ENCODE measurements at places on chromosomes 2 and 18.

DNA sequence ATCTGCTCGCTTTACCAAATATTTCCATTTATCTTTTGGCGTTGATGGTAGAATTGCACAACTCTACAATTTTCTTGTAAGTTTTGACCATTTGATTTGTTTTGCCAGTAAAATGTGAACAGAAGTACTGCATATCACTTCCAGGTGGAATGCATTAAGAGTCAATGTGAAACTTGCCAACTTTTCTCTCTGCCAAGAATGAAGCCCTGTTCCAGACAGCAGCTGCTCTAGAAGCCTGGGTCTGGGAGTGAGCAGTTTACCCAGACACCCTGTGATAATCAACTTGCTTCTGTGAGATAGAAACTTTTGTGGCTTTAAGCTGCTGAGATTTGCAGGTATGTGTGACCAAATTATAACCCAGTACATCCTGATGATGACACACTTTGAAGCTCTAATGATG, 115.9 kb upstream of the SYT4 start:
- DNase-seq, result no peak

DNA sequence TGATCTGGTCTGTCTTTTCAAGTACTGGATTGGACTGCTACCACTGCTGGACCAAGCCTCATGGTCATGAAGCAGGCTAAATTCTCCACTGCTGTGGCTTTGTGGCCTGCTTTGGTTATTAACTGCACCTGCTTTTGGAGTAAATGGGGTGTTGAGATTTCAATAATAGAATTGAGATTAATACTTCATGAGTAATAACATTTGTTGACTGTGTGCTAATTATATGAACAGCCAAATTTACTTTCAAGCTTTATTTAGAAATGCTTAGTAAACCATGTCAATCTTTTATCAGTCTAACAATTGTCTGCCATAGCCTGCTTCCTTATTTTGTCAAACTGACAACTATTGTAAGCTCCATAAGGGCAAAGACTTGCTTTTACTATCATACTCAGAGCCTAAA, 27.4 kb upstream of the MTIF2 start:
- DNase-seq, result no peak

DNA sequence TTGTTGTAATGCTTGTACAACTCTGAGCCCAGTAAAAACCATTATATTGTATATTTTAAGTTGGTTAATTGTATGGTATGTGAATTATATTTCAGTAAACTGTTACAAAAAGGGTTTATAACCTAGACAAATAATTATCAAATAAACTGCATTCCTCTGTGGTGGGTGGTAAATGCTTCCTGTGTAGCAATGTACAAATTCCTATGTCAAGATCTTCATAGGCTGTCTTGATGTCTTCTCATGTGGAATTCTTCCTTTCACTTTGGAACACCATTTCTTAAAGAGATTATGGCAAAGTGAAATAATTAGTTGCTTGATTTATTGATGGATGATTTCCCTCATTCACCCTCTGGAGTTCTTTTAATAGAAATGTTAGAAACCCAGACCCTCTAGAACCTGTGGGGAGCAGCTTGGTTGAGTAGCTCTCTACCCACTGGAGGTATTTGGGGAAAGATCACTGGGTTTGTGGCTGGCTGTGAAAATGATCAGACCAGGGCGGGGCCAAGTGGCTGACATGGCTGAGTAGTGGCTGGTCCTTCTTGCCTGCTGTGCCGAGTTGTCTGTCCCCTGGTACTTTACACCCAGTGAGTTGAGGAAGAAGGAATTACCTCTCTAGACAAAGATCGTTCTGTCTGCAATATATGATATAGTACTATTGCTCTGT, 22.4 kb upstream of the MGAT5 start:
- DNase-seq, result no peak

DNA sequence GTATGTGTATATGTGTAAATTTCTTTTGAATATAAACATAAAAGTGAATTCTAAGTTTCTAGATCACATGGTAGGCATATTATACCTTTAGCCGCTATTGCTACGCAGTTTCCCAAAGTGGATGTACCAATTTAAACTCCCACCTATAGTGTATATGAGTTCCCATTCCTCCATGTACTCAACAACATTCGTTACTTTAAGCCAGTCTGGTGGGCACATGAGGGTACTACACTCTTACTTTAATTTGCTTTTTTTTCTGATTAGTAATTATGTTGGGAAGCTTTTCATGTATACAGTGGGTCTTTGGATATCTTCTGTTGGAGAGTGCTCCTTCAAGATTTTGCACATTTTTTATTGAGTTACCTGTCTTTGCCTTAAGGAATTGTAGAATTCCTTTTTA, 683.8 kb downstream of the ERBB4 start:
- DNase-seq, result no peak

DNA sequence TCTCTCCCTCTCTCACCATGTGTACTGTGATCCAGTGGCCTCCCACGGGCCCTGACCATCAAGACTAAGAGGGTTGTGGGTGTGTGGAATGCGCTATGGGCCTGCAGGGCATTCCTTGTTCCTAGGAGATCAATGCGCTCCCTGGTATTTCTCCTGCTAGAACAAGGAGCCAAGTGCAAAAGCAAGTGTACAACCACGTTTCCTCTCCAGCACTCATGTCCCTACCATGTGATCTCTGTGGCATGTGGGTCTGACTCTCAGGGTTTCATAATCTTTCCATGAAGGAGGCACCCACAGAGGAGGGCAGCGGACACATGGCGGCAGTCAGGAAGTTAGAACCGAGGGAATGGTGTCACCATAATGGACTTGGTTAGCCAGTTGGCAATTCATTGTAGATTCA, 91.4 kb downstream of the MAPK4 start:
- DNase-seq, result no peak

- no peak for DNase-seq
Observed at GRCh38 chr18:3262234-3263131, 550 bp downstream of the MYL12B start.

- DNase-seq, result no peak
Observed at GRCh38 chr2:153739394-153739793, 132.3 kb upstream of the GALNT13 start.

- DNase-seq, result no peak
Observed at GRCh38 chr18:12990641-12990966, 558 bp upstream of the CEP192 start.

DNA sequence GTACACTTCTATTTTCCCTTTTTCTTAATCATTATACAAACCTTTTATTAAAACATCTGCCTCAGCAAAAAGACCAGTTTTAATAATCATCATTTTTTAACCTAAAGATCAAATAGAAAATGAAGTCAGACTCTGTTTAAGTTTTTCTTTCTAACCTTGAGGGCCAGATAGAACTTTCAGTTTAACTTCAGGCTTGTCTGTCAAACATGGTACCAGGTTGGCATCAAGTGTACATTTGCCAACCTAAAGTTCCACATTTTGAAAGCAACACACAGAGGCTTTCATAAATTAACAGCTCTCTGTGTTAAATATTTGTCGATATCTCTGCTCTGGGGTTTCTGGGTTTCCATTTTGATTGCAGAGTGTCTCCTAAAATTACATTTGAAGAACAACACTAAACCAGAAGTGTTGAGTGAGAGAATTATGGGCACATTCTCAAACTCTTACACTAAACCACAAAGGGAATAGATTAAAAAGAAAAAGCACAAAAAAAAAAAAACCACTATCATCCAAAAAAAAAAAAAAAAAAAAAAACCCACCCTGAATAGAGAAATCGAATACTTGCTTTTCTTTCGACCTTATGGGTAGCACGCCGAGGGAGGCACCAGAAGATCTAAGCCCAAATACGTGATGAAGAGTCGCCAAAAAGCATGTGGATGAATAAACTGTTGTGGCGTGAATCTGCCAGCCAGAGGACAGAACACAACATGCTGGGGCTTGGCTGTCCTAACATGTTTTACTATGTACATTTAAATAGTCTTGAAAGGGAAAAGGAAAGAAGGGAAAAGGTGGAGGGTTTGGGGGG, 166.2 kb downstream of the TCF4 start:
- peak; percentile 52 for DNase-seq

GRCh38 chr2:73827018-73827417, 1.7 kb upstream of the STAMBP start:
- no peak for DNase-seq

GRCh38 chr2:28716265-28716865, 35.3 kb upstream of the PPP1CB start:
- peak; percentile 43 for DNase-seq

DNA sequence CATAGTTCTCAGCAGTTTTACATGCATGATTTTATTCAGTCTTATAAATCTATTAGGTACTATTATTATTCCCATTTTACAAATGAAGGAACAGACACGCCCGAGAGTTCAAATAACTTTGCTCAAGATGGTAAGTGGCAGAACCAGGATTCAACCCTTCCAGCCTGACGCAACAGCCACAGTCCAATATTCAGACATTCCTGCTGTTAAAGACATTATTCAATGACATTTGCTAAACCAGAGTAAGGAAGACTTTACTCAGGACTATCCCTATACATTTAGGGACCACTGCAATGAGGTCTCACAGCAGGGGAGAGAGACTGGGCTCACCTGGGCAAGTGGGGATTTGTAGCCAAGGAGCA, 29.4 kb upstream of the IGFBP2 start:
- DNase-seq, result no peak

DNA sequence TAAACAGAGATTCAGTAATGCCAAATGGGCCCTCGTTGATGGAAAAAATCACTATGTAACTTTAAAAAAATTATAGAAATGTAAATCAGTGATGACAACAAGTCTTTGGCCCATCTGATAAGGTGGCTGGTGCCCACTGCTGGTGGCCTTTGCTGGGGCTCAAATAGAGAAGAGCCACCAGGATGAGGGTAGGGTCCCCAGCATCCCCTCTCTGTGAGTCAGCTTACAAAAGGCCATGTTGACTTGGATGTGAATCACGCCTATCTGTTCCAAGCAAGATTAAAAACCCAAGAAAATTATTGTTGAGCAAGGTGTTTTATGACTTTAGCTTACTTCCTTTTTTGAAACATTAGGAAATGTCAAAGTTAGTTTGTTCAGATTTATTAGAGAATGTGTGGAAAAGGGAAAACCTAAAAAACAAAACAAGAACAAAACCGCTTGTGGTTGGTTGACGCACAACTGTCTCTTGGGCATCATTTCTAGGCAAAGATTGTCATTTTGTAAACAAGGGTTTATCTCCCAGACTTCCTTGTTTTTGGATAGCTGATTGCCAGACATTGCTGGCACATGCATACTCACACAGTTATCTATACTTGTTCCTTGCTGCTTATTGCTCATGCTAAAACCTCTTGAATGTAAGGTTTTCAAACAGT, 53.7 kb upstream of the ZNF396 start:
- no peak for DNase-seq

- DNase-seq, result no peak
Observed at GRCh38 chr2:137700681-137701080, 263.6 kb upstream of the HNMT start.

All from left hindlimb (tissue), 1 donor.